PC-9 (cell line): ENCODE measurements at places on chromosomes 5 and 9.
A peak's percentile ranks its signal among the peaks of the same experiment; 100 is the strongest.

DNA sequence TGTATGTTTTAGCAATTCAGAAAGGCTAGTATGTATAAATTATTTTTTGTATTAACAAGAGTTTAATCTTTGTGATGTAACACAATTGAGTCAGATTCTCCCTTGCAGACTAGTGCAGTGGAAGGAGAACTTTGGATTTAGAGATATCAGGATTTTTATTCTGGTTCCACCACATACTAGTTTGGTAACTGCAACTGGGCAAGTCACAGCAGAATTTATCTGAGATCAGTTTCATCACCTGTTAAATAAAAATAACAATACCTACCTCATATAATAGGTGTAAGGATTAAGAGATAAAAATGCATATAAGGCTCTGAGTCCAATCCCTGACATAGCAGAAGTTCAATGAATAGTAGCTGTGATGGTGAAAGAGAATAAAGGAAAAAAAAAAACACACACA is 34.0 kb upstream of the ZNF462 start:
- DNase-seq: no peak

DNA sequence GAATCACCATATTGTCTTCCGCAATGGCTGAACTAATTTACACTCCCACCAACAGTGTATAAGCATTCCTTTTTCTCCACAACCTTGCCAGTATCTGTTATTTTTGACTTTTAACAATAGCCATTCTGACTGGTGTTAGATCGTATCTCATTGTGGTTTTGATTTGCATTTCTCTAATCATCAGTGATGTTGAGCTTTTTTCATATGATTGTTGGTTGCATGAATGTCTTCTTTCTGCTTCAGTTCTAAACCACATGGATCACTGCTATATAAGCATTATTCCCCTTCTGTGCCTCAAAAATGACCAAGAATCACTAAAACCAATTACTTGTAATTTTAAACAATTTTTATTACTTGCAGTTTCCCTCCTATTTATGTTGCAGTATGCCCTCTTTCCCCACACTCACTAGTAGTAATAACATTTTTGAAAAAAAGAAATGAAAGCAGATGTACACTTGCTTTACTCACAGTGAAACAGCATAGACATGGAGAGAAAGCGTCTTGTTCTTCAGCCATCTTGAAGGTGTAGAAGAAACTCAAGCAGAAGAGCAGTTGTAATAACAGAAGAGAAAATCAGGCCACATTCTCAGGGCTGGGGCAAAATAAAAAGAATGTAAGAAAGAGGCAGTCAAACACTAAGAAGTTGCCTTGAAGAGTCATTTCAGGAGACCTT is 4.5 kb upstream of the TMEM252 start:
- DNase-seq: no peak

GRCh38 chr9:129709438-129710168 is 43.2 kb downstream of the PTGES start:
- DNase-seq: no peak

DNA sequence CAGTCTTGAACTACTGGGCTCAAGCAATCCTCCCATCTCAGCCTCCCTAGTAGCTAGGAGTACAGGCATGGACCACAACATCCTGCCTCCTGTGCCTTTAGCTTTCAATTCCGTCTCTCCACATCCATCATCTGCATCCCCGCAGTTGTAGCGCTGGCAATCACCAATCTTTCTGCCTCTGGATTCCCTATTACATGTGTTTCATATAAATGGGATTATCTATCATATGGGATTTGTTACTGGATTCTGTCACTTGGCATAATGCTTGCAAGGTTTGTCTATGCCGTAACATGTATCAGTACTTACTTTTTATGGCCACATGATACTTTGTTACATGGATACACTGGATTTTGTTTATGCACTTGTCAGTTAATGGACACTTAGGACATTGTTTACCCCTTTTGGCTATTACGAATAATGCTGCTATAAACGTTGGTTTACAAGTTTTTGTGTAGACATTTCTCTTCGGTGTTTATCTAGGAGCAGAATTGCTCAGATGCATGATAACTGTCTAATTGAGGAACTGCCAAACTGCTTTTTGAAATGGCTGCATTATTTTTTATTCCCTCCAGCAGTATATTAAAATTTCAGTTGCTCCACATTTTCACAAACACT is 1223.9 kb downstream of the FOXD4L5 start:
- DNase-seq: no peak

DNA sequence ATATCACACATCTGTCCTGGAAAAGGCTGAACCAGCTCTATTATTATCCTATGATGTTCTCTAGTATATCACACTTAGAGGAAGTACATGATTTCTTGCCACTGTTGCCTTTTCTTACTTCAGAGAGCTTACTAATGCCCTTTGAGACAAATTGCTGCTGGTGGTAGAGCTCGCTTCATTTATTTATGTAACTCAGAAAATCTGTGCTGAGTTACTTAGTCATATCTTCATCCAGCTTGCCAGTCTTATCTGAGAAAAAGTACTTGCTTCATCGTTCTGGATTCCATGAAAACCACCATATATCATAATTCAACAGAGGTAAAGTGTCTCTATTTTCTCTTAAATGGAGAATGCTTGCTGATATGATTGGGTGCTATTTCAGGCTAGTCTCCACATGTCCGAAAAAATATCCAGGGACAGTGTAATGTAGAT is 26.6 kb downstream of the PTPDC1 start:
- no peak for DNase-seq

GRCh38 chr9:137772281-137772873 is 105.2 kb upstream of the CACNA1B start:
- DNase-seq: no peak

DNA sequence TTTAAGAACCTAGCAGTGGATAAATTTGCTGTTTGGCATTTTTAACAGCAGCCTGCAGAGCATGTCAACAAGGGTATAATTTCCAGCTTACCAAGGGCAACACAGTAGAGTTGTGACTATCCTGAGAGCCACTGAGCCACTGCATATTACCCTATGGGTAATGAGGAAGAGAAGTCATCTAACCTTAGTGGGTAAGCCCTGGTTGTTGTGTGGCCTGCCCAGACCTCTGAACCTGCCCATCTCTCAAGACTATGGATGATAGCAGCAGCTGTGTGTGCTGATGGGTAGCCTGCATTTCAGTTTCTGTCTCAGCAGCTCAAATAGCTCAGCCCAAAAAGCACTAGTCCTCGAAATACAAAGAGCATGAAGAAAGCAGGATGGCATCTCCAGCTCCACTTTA is 56.1 kb upstream of the PIP5K1B start:
- DNase-seq: no peak

DNA sequence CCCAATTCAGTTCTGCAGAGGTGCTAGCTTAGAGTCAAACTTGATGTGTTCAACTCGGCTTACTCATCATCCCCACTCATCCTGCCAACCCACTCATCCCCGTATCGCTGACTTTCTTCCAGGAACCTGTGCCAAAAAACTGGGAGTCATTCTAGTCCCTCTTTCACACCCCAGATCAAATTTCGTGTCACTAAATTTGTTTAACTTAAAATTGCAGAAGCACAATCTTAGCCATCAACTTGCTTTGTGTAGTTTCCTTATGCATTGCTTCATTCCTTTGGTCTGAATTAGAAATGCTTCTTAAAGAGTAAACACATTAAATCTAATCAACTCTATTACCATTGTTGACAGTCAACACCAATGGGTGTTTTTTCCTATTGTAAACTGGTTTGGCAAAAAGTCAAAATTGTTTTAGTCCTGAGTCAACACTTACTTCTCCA is 162.4 kb downstream of the TTC39B start:
- DNase-seq: peak; percentile 77

GRCh38 chr9:106896695-106897094 is 33.7 kb downstream of the ZNF462 start:
- DNase-seq: no peak

GRCh38 chr5:11596185-11596584 is 308.1 kb downstream of the CTNND2 start:
- DNase-seq: no peak
